ENCODE measurements at places on chromosomes 11 and 22.

DNA sequence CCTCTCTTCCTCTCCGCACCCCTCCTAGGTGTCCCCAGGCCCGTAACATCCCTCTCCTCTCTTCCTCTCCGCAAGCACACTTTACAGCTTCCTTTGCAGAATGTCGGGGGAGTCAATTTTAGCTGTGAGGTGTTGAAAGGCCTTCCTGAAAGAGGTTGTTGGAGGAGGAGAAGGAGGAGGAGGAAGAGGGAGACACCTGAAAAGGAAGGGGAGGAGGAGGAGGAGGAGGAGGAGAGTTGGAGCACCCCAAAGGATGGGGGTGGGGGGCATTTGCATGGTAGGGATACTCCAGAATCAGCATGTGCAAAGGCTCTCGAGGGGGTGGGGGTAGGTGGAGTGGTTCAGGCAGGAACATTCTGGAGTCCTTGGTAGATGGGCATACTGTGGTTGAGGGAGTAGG lies 1045.1 kb downstream of the TBC1D22A start:
- DNase-seq = no peak

GRCh38 chr11:14117632-14118031 lies 155.1 kb downstream of the SPON1 start:
- DNase-seq = no peak

DNA sequence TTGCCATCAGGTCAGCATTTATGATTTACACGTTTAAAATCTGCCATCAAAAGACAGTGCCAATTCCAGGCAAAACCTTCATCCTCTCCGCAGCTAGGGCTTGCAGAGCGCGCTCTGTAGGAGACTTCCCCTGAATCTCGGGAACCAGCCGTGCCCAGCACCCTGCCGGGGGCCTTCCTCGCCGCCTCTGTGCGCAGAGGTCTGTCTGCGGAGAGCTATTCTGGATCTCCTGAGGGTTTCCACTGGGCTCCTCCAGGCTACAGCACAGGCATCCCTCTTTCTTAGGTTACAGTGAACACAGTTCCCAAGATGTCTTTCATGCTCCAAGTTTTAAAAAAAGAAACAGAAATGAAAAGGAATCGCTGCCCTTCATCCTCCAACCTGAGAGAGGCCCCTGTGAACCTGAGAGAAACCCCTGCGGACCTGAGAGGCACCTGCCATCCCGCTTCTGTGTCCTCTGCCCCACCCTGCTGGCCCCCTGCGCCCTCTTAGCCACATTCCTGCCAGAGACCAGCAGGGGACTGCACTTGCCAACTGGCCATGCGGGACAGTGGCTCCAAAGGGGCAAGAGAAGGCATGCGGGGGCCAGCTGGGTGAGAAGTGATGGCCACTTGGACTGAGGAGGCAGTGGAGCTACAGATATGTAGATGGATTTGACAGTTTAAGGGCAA lies 16.1 kb downstream of the TP53AIP1 start:
- DNase-seq = no peak

GRCh38 chr22:28332410-28332809 lies 347.2 kb downstream of the TTC28 start:
- no peak for DNase-seq

DNA sequence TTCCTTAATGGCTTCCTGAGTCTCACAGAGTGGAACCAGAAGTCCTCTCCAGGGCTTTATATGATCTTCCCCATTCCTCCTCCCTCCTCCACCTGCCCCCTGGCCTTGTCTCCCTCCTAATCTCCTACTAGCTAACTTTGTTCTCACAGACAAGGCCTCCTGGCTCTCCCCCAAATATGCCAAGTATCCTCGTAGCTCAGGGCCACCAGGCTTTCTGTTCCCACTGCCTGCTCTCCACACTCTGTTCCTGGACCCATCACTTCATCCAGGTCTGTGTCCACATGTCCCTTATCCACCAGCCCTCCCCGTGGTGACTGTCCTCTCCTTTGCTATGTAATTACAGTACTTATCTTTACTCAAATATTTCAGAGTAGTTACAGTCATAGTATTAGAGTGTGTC lies 23.2 kb upstream of the LMO1 start:
- DNase-seq = no peak

- DNase-seq = no peak
Observed at GRCh38 chr11:4180441-4181183, 86.0 kb downstream of the RRM1 start.

Measured in NCI-H1694 (cell line).